ENCODE measurements at places on chromosomes 5 and 9. TPM values are rescaled to one million over a fixed set of nuclear protein-coding genes. Genes with fewer than 3 reads are reported as not detected.

GRCh38 chr5:170206216-170206615 lies 26.6 kb upstream of the C5orf58 start:
- H3K36me3 ChIP-seq: no peaks in the 10 kb centered on the region

DNA sequence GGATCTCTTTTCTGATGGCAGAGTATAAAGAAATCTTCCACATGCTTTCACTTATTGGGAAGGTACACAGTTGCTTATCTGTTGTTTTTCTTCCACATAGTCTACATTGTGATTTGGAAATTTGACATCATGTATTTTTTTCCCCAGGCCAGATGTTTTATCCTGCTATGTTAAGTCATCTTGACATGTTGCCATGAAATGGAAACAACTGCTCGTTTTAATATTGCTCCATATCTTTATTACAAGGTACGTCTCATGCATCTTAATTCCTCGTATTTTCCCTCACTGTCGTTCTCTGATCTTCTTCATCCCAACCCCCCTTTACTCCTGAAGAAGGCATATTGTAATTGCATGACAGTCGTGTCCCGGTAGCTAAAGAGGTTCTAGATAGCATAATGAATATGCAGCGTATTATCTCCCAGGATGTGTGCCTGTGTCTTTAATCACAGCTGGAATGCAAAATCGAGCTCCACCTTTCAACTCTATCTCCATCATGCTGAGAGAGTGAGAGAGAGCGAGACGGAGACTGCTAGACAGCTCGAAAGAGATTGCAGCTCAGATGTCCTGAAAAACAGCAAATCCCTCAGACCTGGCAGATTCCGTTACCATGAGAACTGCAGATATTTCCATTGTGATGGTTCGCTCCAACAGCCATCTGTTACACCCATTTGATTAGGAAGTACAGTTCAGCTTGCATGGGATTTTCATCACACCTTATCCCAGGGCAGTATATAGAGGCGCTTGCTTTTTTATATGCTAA lies 281.7 kb downstream of the TMEM38B start:
- no peak overlapping the region for H3K4me3 ChIP-seq
- H3K36me3 ChIP-seq: no peaks in the 10 kb centered on the region
- H3K4me1 ChIP-seq: no peaks in the 10 kb centered on the region
- DNase-seq: no peak
- H3K27me3 ChIP-seq: no peaks in the 10 kb centered on the region
- H3K27ac ChIP-seq: no peak overlapping the region

The KIF12 gene
- total RNA-seq: not detected

The MARCHF11 gene
- not detected for total RNA-seq

DNA sequence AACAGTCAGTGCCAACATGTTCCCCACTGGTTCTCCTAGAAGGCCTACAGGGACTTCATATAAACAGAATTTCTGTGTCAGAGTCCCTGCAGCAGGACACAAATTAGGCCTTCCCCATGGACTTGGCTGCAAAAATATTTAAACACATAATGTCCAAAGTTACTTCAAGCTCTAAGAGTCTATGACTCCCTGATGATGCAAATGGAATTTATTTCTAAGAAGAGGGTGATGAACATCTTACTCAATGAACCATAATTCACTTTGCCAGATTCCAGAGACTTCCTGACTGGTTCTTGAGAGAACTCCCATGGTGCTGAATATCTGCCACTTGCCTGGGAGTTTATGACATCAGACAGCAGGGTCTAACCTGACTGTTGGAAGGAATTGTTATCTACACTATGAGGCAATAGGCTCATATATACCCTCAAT lies 32.7 kb upstream of the ADRA1B start:
- H3K4me3 ChIP-seq: no peak overlapping the region
- no peak overlapping the region for H3K27ac ChIP-seq
- no peaks in the 10 kb centered on the region for H3K4me1 ChIP-seq
- H3K36me3 ChIP-seq: no peaks in the 10 kb centered on the region
- H3K27me3 ChIP-seq: peaks cover 9% of the 10 kb centered on the region

DNA sequence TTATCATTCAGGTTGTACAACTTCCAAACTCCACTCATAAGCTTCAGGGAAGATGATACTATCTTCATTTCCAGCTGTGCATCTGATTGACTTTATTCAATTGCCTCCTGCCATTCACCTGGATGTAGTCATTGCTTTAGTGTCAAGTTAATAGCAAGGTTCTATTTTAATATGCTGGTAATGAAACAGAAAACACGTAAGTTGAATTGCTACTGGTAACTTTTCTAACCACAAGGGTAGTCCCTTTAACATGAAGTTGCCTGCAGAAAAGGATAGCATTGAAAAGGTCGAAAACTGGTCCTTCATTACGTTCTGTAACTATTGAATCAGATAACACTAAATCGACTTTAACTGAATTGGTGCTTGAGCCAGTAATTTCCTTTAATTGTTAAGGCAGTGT lies 459.4 kb upstream of the CDH6 start:
- no peaks in the 10 kb centered on the region for H3K36me3 ChIP-seq
- DNase-seq: no peak
- H3K27ac ChIP-seq: no peak overlapping the region

The POLR3G gene
- total RNA-seq: 25.1 TPM

DNA sequence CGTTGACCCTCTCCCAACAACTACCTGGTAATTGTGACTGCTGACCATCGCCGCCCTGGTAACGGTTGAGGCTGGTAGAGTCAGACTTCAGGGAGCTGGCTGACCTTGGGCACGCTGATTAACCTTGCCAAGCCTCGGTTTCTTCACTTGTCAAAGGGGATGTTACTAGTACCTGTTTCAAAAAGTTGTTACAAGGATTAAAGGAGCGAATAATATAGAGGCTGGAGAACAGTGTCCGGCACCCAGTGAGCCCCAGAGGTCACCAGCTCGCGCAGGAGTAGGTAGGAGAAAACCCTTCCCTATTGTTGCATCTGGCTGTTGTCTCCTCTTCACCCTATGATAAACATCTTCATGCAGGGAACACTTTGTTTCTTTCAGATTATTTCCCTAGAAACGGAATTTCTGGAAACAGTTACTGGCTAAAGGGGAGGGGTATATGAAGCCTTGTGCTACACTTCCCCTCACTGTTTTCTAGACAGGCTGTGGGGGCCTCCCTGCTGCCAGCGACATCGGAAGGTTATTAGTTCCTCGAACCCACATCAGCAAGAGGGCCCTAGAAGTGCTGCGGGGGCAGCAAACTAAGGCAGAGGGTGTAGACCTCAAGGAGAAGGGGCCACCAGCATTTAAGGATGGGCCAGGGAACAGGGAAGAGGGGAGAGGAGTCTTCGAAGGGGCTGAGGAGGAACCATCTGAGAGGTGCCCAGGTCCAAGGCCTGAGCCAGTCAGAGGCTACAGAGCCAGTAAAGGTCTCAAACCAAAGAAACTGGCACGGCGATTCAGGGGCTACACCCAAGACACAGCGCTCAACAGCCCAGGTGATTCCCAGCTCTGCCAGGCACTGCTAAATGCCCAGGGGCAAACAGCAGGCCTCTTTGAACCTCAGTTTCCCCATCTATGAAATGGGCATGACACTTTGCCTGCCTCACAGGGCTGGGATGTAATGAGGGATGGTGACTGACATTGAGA lies 37.6 kb downstream of the HRH2 start:
- no peak for DNase-seq
- H3K36me3 ChIP-seq: peaks cover 42% of the 10 kb centered on the region
- no peaks in the 10 kb centered on the region for H3K27me3 ChIP-seq
- peaks cover 40% of the 10 kb centered on the region for H3K4me1 ChIP-seq

The PLCXD3 gene
- total RNA-seq: not detected

- H3K4me3 ChIP-seq: no peak overlapping the region
- H3K4me1 ChIP-seq: peaks cover 3% of the 10 kb centered on the region
- H3K27ac ChIP-seq: no peak overlapping the region
Observed at GRCh38 chr5:149735066-149735465, 5.0 kb downstream of the PPARGC1B start.

The SPINK9 gene
- not detected for total RNA-seq

DNA sequence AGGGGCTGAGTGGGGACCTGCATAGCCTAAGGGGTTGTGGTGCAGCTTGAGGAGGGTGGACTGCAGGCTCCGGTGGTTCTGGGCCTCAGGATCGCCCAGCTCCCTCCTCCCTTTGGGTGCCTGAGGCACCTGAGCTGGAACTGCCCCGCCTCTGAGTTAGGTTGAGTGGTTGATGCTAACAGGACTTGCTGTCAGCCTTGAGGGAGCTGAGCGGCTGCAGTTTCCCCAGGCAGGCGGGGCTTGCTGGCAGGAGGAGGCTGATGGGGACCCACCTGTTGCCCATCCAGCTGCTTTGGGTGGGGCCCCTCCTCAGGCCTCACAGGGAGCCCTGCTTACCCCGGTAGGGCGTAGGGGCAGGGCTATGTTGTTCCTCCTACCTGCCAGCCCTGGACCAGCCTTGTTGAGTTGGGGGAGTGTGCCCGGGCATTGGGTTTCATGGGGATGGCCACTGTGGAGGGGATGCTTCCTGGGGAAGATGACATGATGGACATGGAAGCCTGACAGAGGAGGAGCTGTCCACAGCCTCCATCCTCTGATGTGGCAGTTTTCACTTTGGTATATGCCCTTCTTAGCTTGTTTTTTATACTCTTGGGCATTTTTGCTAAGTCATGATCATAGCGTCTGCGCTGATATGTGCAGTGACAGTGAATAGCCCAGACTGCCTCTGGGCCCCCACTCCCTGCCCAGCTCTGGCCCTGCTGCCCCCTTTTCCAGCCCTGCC lies 14.3 kb downstream of the WNK2 start:
- H3K36me3 ChIP-seq: no peaks in the 10 kb centered on the region
- DNase-seq: no peak
- no peak overlapping the region for H3K4me3 ChIP-seq
- H3K27me3 ChIP-seq: peaks cover 16% of the 10 kb centered on the region
- H3K27ac ChIP-seq: no peak overlapping the region
- peaks cover 2% of the 10 kb centered on the region for H3K4me1 ChIP-seq

- H3K4me1 ChIP-seq: peaks cover 7% of the 10 kb centered on the region
- H3K36me3 ChIP-seq: peaks cover 26% of the 10 kb centered on the region
- no peak for DNase-seq
- H3K4me3 ChIP-seq: no peak overlapping the region
- H3K27me3 ChIP-seq: no peaks in the 10 kb centered on the region
Observed at GRCh38 chr9:127755061-127756060, 20.3 kb upstream of the TOR2A start.

DNA sequence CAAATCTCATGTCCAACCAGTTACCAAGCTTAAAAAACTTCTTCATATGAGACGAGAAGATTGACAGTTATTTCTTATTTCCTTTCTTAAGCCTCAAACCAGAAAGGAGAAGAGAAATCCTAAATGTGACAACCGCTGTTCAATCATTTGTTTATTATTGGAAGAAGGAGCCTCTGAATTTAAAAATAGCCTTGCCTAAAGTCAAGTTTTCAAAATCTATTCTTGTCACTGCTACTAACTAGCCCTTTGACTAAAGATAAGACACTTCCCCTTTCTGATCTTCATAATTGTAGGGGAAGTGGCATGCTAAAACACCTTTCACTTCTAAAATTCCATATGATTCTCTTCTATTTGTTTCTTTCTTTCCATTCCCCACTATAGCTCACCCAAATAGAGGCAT lies 106.2 kb upstream of the EMB start:
- H3K27me3 ChIP-seq: peaks cover 1% of the 10 kb centered on the region
- H3K36me3 ChIP-seq: no peaks in the 10 kb centered on the region
- no peak for DNase-seq
- H3K4me1 ChIP-seq: peaks cover 3% of the 10 kb centered on the region

GRCh38 chr5:141628175-141628788 lies 8.4 kb downstream of the HDAC3 start:
- H3K4me1 ChIP-seq: peaks cover 17% of the 10 kb centered on the region
- no peak overlapping the region for H3K4me3 ChIP-seq
- H3K27ac ChIP-seq: no peak overlapping the region
- H3K27me3 ChIP-seq: no peaks in the 10 kb centered on the region
- peaks cover 49% of the 10 kb centered on the region for H3K36me3 ChIP-seq
